ENCODE measurements at places on chromosomes 1 and 21.

DNA sequence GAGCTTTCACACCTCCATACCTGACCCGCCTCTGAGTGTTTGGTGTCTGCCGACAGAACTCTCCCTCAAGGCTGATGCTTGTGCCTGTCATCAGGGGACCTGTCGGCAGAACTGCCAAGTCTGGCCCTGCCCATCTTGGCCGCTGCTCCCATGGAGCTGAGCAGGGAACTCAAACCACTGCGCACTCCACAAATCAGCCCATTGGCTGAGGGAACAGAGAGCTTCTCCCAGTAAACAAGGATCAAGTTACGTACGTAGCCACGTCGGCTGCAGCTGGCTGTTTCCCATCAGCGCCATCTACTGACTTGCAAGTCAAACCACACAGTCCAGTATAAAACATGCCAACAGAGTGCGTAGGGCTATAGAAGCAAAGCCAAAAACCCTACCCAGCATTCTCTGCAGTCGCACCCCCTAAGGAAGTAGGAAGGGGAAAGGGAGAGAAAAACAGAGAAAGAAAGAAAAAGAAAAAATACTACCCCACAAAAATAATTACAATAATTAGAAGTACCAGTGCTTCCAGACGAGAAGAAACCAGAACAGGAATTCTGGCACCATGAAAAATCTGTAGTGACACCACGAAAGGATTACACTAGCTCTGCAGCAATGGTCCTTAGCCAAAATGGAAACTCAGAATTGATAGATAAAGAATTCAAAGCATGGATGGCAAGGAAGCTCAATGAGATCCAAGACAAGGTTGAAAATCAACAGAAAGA, 13.1 kb downstream of the KRTAP13-1 start:
- peak; percentile 22 for DNase-seq

DNA sequence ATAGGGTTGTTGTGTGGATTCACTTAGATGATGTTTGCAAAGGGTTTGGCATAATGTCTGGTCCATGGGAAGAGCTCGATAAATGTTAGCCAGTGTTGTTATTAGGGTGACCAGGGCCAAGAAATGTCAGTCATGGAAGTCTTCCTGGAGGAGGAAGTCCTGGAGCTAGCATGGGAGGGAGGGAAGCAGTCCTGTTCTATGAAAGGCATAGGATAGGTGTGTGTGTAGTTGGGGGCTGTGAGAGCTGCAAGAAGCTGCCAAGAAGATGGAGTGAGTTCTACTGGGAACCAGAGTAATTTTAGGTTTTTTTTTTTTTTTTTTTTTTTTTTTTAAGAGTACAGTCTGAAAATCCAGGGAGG, 4.7 kb downstream of the LGR6 start:
- no peak for DNase-seq

DNA sequence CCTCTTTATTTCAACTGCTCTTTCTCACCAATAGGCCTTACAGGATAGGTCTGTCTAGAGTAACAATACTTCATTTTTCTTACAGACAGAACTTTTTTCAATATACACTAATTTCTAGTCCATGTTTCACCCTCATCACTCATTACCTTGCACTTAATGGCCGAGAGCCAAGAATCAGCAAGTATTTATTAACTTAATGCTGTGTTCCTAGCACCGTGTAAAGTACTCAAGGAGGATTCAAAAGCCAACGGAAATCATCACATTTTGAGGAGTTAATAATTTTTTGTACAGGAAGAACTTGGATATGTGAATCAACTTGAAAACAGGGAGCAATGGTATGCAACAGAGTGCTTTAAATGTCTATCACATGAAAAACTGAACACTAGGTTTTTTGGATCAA, 102.0 kb downstream of the PTPN14 start:
- no peak for DNase-seq

DNA sequence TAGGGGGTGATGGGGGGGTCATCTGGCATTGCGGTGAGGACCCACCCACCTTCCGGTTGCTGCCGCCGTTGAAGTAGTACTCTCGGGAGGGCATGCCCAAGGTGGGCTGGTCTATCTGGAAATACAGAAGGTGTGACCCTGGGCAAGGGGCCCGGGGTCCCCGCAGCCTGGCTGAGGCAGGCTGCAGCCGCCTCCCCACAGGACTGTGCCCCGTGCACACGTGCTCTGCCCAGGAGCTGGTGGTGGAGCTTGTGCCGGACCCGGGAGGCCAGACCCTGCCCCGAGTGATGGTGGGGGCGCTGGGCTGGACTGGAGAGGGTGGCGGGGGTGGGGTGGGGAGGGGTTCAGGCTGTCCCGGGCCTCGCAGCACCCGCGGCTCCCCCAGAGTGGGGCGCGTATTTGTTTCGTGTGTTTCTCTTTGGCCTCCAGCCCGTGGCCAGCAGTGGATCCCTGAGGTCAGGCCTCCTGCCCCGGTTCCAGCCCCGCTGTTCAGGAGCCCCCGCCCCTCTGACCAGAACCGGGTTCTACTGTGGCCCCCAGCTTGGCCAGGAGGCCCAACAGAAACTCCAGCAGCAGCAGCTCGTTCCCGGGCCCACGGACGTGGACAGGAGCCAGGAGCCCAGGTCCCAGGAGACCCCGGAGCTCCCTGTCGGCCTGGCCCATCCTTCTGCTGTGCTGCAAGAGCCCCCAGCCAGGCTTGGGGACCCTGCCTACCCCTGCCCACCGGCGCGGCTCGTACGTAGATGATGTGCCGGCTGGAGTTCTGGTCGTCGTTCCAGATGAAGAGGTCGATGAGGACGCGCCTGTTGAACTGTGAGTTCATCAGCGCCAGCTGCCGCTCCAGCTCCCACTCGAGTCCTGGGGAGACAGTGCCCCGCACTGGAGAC, 19.2 kb downstream of the PRXL2B start:
- no peak for DNase-seq

- DNase-seq: peak; percentile 8
These were observed 29.1 kb upstream of the TRABD2B start for GRCh38 chr1:48026275-48026674.

- DNase-seq: no peak
These were observed 9.7 kb downstream of the PTGS2 start for GRCh38 chr1:186670297-186671135.

All from AG10803 (cell line).